Activated gamma-delta T cell treated with Interleukin-2 at 50 U/mL for 16 hours (primary cell): ENCODE measurements at places on chromosomes 5 and 9.

DNA sequence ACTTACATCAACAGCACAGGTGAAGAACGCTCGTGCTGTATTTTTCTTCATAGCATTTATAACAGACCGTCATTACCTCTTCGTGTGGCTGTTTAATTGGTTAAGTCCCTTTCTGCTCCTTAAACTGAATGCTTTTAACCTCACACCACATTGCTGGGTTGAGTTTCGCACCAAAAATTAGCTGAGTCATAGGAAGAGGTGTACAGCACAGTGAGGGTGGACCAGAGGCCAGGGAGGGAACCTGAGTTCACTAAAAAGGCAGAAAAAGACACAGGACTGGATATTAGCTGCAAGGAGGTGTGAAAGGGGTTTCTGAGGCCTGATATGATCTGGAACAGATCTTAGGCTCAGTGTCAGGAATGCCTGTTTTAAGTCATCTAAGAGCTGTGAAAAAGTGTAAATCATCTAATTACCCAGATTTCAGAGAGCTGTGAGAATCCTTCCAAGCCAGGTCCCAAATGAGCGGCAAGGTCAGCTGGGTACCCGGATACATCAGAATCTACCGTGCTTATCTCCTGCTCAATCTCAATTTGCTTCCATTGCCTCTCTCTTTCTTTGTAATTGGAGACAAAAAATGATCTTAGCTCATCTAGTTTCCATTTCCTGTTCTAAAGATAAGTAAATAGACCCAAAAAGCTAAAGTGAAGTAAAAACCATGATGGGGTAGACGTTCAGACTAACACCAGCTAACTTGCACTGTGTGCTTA lies 7.1 kb upstream of the CFAP90 start:
- DNase-seq: no peak

DNA sequence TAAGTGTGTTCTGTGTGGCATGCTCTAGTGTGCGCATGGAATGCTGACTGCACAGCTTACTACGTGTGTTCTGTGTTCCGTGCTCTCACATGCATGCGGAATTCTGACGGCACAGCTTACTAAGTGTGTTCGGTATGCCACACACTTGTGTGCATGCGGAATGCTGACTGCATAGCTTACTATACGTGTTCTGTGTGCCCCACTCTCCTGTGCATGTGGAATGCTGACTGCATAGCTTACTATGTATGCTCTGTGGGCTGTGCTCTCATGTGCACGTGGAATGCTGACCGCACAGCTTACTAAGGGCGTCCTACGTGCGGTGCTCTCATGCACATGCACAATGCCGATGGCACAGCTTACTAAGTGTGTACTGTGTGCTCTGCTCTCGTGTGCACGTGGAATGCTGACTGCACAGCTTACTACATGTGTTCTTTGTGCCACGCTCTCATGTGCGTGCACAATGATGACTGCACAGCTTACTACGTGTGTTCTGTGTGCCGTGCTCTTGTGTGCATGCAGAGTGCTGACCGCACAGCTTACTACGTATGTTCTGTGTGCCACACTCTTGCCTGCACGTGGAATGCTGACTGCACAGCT lies 548.9 kb downstream of the IRX1 start:
- no peak for DNase-seq

GRCh38 chr5:73764996-73765395 lies 139.0 kb downstream of the ARHGEF28 start:
- no peak for DNase-seq

GRCh38 chr9:127021664-127022363 lies 100.6 kb downstream of the ANGPTL2 start:
- no peak for DNase-seq

DNA sequence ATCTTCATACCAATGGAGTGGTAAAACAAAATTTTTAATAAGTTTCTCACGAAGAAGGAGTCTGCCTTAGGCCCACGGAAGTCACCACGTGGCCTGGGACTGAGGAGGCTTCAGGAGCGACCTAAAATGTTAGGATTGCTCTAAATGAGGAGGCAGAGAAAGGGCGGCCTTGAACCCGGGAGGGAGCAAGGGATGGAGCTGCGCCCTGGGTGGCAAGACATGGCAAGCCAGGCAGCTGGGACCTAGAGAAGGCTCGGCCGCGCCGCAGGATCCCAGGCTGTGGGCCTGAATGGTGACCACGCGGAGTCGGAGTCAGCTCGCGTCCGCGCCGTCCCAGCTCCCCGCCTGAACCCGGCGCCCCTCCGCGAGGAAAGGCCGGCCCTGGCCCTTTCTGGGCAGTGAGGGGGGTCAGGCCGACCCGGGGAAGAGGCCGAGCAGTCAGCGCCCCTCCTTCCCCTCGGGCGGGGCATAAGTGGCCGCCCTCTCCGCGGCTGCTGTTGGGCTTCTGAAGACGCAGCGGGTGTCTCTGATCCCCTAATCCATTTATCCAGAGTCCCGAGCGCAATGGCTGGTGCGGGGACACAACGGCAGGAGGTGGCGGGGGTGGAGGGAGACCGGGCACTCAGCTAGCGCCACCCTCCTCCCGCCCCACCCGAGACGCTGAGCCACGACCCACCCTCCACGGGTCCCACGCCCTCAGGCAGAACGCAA lies 10.6 kb downstream of the IRX1 start:
- DNase-seq: no peak

DNA sequence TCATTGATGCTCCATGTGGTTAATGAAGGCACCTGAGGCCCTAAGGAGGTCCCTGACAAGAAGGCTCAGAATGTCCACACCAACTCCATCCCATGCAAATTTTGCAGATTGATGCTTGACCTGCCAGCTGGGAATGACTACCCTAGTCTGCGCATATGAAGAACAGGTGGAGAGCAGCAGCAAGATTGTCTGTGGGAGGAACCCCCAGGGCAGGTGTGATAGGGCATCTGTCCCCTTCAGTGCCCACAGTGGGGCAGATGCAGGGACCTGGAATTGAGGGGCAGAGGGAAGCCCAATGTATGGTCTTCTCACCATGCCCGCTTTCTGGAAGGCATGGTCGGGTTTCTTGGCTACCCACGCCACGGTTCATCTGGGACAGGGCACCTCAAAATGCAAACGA lies 79.6 kb downstream of the MACROH2A1 start:
- DNase-seq: no peak

GRCh38 chr5:157357823-157358222 lies 91.9 kb downstream of the CYFIP2 start:
- no peak for DNase-seq

GRCh38 chr9:111237447-111237846 lies 92.6 kb downstream of the OR2K2 start:
- no peak for DNase-seq

DNA sequence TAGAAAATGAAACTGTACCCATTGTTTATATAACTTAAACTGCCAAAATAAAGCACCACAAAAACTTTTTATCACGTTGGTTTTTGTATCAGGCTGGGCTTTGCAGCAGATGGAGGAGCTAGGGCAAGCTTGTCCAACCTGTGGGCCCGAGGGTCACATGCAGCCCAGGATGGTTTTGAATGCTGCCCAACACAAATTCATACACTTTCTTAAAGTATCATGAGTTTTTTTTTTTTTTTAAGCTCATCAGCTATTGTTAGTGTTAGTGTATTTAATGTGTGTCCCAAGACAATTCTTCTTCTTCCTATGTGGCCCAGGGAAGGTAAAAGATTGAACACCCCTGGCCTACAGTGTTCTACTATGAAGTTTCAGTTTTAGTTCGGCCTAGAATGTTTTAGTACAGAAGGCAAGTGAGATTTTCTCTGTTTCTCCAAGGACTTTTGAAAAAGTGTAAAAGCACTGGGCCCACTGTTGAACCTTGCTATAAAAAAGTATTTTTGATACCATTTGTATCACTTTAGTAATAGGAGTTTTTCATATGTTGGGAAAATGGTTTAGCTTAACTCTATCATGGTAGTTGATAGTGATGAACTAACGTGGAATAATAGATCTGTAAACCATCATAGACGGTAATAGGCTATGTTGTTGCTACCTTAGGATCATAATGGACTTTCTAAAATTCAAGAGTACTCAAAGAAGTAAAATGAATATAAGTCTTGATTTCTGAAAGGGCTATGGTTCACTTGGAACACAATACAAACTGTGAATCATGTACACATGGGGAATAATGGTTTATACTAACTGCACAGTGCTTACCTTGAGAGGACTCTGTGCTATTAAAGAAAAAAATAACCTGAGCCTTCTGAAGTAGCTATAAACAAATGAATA lies 2.9 kb downstream of the CDKN2A start:
- DNase-seq: no peak

GRCh38 chr5:19240170-19240569 lies 747.8 kb downstream of the CDH18 start:
- DNase-seq: no peak

DNA sequence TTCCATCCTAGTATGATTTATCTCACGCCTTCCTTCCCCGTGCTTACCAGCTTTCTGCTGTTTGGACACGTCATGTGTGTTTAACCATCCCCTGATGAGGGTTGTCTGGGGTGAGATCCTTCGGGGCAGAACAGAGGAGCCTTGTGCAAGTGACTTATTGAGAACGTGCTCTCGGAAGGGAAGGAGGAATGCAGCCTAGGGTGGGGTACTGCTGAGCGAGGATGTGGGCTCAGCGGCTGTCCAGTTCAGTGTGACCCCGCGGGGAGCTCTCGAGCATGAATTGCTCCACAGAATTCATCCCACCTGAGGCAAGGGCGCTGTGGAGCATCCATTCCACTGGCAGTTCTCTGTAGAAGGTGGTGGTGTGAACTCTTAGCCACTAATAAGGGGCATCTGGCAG lies 4.0 kb downstream of the MYOZ3 start:
- DNase-seq: no peak

GRCh38 chr9:38690574-38690973 lies 29.4 kb downstream of the FAM240B start:
- no peak for DNase-seq

- no peak for DNase-seq
These were observed 97.9 kb downstream of the NLN start for GRCh38 chr5:65819905-65820240.

DNA sequence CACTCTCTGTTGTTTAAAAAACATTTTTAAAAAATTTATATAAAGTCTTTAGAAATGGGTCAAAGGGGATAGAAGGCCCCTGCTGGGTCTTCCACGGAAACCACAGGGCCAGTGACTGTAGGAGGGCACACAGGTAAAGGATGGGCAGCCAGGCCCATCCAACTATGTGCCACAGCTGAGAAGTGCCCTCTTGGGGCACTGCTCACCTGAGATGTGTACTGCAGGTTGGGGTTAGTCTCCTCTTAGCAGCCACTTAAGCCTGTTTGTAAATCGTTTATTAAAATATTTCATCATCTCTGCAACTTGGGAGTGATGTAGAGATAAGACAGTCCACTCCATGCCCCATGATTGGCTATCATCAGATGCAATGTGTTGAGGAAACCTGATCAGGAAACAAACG lies 222.4 kb downstream of the DIRAS2 start:
- DNase-seq: no peak

- no peak for DNase-seq
These were observed 1.3 kb upstream of the LCN12 start for GRCh38 chr9:136950656-136951276.

GRCh38 chr5:127958421-127959011 lies 125.0 kb upstream of the SLC12A2 start:
- no peak for DNase-seq

DNA sequence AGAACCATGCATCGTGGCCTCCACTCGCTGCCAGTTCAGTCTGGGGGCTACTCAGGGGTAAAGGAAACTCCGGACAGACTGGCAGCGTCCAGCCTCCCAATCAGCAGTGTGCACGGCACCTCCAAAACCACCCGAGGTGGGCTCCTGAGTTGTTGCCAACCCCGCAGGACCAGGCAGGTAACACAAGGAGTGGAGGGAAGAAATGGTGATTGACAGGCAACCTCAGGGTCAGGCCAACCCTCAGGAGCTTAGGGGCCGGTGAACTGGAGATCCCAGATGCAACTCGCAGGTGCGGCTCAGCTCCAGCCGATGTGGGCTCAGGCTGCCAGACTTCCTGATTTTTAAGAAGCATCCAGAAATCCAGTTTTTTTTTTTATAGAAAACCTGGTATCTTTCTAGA lies 37.3 kb upstream of the AKNA start:
- no peak for DNase-seq

DNA sequence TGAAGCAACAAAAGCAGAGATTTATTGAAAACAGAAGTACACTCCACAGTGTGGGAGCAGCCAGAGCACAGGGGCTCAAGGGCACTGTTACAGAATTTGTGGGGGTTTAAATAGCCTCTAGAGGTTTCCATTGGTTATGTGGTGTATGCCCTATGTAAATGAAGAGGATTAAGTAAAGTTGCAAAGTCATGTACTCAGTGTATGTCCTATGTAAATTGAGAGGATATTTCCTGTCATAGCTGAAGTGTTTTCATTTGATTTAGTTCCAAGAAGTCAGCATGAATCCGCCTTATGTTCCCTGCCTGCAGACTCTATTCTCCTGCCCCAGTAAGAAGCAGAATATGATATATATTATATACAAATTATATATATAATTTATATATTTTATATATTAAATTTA lies 966.0 kb upstream of the COX7C start:
- DNase-seq: no peak

DNA sequence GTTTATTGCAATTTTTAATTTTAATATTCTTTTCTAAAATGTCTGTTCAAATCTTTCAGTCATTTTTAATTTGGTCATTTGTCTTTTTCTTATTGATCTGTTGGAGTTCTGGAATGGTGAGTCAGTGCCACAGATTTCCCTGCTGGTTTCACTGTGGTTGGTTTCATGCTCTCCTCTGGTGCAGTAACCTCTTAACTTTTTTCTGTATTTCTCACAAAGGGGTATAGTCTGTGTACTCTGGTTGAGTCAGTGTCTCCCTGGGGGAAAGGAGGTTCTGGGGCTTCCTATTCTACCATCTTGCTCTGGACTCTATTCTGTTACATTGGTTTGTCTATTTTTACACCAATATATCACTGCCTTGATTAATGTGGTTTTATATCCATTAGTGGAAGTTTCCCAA lies 178.8 kb downstream of the CSNK1G3 start:
- DNase-seq: no peak

- DNase-seq: no peak
These were observed 97.5 kb downstream of the DMXL1 start for GRCh38 chr5:119168401-119168800.

- no peak for DNase-seq
These were observed 202.7 kb upstream of the CDKN2B start for GRCh38 chr9:22211588-22212360.
